ENCODE measurements at places on chromosomes 2 and 18.

- DNase-seq = no peak
Observed at GRCh38 chr2:106336737-106337136, 131.5 kb downstream of the RGPD3 start.

- no peak for DNase-seq
Observed at GRCh38 chr2:240985881-240986786, 12.3 kb upstream of the SNED1 start.

- peak; percentile 48 for DNase-seq
Observed at GRCh38 chr2:196453613-196454047, 185.9 kb upstream of the CCDC150 start.

DNA sequence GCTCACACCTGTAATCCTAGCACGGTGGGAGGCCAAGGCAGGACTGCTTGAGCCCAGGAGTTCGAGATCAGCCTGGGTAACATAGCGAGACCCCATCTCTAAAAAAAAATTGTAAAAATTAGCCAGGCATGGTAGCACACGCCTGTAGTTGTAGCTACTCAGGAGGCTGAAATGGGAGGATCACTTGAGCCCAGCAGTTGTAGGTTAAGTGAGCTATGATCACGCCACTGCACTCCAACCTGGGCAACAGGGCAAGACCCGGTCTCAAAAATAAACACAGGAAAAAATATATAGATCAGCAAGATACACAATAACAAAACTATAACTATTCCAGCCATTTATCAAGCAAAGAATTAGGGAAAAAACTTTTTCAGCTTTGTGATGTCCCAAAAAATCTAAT lies 3.0 kb downstream of the SF3B1 start:
- DNase-seq = no peak

DNA sequence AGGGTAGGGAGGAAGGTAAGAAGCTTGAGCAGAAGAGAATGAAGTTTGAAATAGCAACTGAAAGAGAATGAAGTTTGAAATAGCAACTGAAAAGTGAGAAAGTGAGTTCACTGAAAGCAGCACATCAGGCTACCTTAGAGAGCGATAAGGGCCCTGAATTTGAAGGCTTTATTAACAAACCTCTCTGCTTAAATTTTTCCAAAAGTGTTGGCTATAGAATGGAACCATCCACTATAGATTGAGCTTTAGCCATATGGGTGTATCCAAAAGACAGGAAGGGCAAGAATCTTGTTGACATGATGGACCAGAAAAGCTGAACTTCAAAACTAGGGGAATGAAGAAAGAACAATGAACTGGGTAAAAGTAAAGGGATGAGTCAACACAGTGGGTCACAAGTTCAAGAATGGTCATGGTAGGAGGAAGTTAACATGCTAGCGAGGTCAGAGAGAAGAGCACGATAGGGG lies 122.5 kb downstream of the ASXL3 start:
- no peak for DNase-seq

GRCh38 chr2:106142683-106143082 lies 51.4 kb downstream of the UXS1 start:
- no peak for DNase-seq
